ENCODE measurements at places on chromosomes 1 and 21. TPM values are rescaled to one million over a fixed set of nuclear protein-coding genes. Genes with fewer than 3 reads are reported as not detected.

The CD1E gene
- total RNA-seq: 4.0 TPM

The TNFRSF9 gene
- total RNA-seq: 1.3 TPM

DNA sequence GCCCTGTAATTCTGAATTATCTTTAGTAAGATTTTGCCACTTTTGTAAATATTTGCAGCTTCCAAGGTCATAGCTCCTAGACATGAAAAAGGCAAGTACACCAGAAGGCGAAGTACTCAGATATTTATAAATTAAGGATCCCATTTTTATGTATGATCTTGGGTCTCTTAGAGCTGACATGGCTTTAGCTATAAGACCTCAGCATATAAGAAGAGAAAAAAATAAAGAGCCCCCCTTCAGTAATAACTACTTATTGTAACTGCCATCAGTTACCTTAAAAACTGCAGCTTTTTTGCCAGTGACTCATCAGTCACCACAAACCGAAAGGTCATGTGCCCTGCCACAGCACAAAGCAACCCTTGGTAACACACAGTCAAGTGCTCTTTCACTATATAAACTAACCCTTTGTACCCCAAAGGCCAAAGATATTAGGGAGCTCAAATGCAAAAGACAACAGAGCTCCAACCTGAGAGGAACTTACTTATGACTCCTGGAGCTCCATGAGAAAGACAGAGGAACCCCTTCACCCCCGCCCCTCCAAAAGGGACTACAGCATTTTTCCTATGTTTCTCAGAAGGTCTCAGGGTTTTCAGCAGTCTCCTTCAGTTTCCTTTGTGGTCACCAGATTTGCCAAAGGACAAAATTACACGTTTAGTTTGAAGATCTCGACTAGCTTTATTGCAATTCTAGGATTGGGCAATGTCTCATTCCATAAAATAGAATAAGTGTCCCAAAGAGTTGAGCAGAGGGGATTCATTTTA, 219.8 kb upstream of the DUSP10 start:
- DNase-seq: peak; percentile 79

- DNase-seq: no peak
Measured at GRCh38 chr1:21870611-21871010, 58.5 kb downstream of the LDLRAD2 start.

The PSMB2 gene
- 41.7 TPM for total RNA-seq

- DNase-seq: no peak
Measured at GRCh38 chr1:62198069-62198780, 3.6 kb downstream of the L1TD1 start.

- peak; percentile 45 for DNase-seq
Measured at GRCh38 chr1:64923294-64923718, 43.0 kb downstream of the JAK1 start.

DNA sequence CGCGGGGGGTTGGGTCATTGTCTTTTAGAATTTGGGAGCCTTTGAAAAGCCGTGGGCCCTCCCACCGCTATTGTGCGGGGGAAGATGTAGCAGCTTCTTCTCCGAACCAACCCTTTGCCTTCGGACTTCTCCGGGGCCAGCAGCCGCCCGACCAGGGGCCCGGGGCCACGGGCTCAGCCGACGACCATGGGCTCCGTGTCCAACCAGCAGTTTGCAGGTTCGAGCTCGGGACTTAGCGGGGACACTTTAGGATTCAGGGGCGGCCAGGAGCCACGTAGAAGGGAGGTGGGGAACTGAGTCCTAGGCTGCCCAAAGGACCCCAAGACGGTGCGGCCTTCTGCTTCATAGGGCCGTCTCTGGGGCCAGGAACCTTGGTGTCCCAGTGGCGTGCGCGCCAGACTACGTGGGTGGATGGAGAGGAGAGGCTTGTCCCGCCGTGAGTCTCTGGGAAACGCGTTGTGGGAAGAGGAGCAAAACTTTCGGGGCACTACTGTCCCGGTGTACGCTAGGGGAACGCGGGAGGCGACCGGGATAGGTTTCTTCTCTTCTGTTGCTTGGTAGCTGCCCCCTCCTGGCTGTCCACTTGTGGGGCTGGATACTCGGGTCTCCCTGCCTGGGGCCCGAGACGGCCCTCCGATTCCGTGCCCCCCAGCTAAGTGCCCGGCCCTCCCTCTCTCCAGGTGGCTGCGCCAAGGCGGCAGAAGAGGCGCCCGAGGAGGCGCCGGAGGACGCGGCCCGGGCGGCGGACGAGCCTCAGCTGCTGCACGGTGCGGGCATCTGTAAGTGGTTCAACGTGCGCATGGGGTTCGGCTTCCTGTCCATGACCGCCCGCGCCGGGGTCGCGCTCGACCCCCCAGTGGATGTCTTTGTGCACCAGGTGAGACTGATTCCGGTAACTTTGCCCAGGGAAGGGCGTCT, at the start of gene LIN28A:
Gene LIN28A (plus strand): TSS at position 112 of the 918 bp plus-strand sequence. CDS start 75 bp downstream, at position 187.
- no peak for DNase-seq

- no peak for DNase-seq
Measured at GRCh38 chr1:240312872-240313271, 221.2 kb downstream of the FMN2 start.

- DNase-seq: no peak
Measured at GRCh38 chr1:223504741-223505140, 111.5 kb downstream of the CCDC185 start.

The U2AF1 gene
- total RNA-seq: 25.8 TPM

- no peak for DNase-seq
Measured at GRCh38 chr1:196774603-196775002, at the start of gene CFHR3. TSS of gene CFHR3 (plus strand) at chr1:196774840. CDS start at chr1:196774887, 47 bp downstream.

DNA sequence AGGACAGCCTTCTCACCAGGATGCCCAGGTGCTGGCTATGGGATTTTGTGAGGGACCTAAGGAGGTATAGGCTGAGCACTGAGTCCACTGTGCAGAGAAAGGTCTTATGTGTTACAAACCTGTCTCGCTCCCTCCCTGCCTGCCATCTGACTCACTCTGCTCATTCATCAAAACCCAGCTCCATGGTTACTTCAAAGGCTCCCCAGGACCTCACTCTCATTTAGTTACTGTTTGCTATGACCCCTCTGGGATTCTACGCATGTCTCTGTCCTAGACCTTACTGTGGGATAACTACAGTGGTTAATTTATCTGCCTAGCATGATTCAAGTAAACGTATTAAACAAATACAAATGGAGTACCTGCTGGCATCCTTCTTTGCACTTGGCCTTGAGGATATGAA, 211.6 kb upstream of the KIAA0040 start:
- DNase-seq: no peak

The CNKSR1 gene
- total RNA-seq: 61.5 TPM

- no peak for DNase-seq
Measured at GRCh38 chr1:42777852-42778251, 6.9 kb upstream of the TMEM269 start.

The ZNF683 gene
- total RNA-seq: 0.72 TPM

The SPATA21 gene
- not detected for total RNA-seq

The PCAT6 gene
- not detected for total RNA-seq

DNA sequence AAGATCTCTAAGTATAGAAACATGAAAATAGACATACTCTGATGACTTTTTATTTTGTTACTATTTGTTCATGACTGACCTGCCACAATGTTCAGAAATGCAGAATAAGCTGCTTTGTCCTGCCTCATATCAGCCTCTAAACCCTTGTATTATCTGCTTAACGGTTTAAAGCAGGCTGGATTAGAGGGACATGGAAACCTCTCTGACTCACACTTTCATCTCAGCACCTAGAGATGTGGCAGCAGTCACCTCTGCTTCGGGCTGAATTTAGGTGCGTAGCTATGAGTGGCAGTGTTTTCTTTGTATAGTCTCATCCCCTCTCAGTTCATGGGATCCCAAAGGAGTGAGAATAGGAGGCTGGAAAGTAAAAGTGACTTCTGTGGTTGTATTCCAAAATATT, 255.4 kb downstream of the RGS7 start:
- DNase-seq: no peak

The CATSPERE gene
- total RNA-seq: 0.91 TPM

DNA sequence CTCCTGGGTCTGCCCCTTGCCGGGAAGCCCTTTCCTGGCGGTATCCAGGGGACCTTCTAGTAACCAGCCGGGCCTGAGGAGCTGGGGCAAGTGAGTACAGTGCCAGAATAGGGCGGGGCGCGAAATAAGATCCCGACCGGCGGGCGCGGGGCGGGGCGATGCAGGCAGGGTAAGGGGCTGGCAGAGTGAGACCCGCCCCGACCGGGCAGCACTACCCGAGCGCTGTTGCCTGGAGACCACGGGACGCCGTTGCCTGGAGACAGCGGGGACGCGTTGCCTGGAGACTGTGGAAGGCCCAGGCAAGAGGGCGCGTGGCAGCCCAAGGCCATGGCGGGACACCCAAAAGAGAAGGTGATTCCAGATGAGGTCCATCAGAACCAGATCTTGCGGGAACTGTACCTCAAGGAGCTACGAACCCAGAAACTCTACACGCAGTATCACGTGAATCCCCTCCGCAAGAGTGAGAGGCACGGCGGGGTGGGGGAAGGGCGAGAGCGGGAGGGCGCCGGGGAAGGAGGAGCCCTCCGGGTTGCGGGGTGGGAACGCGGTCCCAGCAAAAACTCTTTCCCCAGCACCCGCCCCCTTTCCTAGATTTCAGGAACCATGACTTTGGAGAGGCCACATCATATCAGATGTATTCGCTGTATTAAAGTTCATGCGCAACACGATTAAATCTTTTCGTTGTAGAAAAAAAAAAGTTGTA, 24.3 kb downstream of the EBNA1BP2 start:
- DNase-seq: peak; percentile 89

DNA sequence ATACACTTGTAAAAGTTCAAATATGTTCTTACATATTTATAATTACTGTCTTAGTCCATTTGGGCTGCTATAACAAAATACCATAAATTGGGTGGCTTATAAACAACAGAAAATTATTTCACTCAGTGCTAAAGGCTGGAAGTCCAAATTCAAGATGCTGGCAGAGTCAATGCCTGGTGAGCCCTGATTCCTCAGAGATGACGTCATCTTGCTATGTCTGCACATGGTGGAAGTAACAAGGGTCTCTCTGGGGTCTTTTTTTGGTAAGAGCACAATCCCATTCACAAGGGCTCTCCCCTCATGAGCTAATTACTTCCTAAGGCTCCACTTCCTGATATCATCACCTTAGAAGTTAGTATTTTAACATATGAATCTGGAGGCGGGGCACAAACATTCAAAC, 108.0 kb upstream of the DUSP10 start:
- DNase-seq: no peak

DNA sequence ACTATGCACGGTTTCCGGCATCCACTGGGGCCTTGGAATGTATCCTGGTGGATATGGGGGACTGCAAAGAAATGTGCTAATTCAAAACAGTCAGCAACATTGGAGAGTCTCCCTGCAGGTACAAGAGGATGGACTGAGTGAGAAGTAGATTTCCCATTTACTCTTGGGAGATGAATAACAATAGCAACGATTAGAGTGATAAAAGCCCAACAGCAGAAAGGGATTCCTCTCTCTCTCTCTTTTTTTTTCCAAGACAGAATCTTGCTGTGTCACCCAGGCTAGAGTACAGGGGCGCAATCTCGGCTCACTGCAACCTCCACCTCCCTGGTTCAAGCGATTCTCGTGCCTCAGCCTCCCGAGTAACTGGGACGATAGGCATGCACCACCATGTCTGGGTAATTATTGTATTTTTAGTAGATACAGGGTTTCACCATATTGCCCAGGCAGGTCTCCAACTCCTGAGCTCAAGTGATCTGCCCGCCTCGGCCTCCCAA, 5.0 kb upstream of the SHCBP1L start:
- no peak for DNase-seq

The PTGS2 gene
- total RNA-seq: 23.9 TPM

- no peak for DNase-seq
Measured at GRCh38 chr1:67169932-67170331, 3.7 kb downstream of the IL23R start.

GRCh38 chr1:57067863-57068262, 102.0 kb upstream of the C8B start:
- no peak for DNase-seq

DNA sequence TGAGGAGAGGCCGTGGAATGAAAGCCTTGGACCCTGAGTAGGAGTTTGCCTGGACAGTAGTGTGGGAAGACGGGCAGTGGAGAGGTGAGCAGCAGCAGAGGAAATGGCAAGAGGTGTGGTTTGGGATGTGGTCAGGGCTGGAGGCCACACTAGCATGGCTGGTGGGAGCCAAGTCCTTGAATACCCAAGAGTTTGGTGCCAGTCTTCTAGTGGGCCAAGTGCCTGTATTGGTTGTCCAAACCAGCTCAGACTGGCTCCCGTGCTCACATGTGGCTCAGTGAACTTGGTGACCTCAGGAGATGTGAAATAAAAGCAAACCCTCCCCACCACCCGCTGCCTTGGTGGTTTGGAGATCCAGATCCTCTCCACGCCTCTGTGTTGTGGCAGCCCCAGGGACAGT, 2.4 kb downstream of the GUCA2A start:
- DNase-seq: no peak

The FUCA1 gene
- 38.7 TPM for total RNA-seq

- DNase-seq: no peak
Measured at GRCh38 chr1:232982238-232982944, 32.0 kb downstream of the NTPCR start.

DNA sequence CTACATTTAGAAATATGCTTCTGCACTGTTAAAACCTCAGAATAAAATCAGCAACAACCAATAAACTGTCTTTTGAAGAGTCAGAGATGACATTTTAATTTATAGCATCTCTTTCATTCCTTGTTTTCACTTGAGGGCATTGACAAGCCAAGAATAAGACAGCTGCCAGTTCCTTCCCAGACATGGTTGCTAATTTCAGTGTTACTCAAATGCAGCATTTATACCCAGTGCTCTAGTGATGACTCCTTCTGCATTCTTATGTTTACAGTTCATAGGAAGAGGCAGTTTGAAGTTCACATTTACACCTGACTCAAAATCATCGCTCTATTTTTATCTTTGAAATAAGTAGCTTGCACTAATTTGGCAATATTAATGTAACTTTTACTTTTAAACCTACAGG, 44.9 kb downstream of the PLA2G4A start:
- DNase-seq: no peak

DNA sequence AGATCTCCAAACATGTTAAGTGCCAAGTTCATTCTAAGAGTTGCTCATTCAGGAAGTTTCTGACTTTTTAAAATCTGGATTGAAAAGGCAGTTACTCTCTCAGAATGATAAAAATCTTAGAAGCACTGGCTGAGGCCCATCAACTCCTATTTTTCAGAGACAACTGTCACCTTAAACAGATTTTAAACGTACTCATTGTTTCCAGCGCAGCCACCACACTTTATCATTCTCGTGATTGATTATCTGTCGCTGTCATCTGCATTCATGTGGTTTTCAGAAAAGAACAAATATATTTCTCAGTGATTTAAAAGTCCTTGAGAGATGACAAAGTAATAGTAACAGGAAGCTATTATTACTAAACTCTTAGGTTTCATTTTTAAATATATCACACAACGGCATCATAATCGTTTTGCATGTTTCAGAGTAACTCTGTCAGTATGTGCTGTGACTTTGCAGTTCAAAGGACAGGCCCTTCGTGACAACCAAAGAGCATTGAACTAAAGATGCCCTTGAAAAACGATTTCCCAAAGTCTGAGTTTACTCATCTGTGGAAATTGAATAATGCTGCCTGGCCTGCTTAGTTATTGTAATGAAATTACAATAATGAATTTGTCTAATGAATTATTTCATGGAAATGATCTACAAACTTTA, 14.9 kb upstream of the KCNK1 start:
- no peak for DNase-seq

The BCL2L15 gene
- total RNA-seq: 1.0 TPM
